ENCODE measurements at places on chromosomes 11 and 22.

GRCh38 chr11:102447193-102447592, 5.4 kb downstream of the TMEM123 start:
- no peak for DNase-seq

GRCh38 chr11:134126217-134126822, 57.4 kb downstream of the JAM3 start:
- no peak for DNase-seq

GRCh38 chr11:103659206-103659618, 377.2 kb upstream of the DDI1 start:
- DNase-seq, result no peak

DNA sequence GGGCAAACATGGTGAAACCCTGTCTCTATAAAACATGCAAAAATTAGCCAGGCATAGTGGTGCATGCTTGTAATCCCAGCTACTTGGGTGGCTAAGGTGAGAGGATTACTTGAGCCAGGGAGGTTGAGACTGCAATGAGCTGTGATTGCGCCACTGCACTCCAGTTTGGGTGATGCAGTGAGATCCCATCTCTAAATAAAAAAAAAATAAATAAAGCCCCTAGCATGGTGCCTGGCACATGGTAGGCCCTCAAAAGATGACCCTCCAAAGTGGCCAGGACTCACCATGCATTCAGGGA, 74.6 kb downstream of the PTPRJ start:
- no peak for DNase-seq

DNA sequence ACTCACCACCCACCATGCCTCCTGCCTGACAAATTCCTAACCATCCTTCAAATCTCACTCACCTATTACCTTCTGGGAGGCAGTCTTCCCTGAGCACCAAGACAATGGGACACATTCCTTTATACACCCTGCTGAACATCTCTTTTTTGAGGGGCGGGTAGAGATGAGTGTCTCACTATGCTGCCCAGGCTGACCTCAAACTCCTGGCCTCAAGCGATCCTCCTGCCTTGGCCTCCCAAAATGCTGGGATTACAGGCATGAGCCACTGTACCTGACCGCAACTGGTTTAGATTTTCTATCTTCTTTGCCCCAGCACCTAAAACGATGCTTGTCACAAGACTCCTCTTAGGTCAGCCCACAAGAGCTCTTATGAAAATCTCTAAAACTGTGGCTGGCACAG, 7.1 kb downstream of the TIMM10 start:
- no peak for DNase-seq

GRCh38 chr22:36386900-36387708, 663 bp downstream of the MYH9 start:
- no peak for DNase-seq

DNA sequence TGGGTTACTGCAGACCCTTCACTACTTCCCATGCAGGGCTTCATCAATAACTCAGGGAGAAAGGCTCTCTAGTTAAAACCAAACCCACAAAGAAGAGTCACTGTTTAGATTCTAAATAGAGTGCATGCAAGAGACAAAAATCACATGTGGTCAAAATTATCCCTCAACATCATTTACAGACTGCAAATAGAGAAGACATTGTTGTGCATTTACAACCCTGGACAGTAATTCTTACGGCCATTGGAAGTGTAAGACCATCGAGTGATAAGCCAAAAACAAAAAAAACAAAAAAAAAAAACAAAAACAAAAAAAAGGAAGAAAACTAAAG, 93.4 kb downstream of the RASSF10 start:
- no peak for DNase-seq

GRCh38 chr11:76302996-76303395, 77.9 kb downstream of the THAP12 start:
- DNase-seq, result no peak

DNA sequence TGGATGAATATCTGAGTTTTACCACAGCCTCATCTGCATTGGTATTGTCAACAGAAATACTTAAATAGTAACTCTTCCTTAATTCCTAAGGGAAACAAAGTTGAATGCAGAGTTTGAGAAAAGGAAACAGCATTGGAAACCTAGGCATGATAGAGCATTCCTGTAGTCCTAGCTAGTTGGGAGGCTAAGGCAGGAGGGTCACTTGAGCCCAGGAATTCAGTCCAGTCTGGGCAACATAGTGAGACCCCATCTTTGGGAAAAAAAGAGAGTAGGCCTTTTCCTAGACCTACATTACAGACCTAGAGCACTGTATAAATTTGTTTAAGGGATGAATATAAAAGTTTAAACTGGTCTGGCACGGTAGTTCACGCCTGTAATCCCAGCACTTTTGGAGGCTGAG, 13.4 kb downstream of the PAFAH1B2 start:
- DNase-seq, result no peak

- no peak for DNase-seq
Measured at GRCh38 chr22:28013611-28014010, 94.6 kb upstream of the PITPNB start.

DNA sequence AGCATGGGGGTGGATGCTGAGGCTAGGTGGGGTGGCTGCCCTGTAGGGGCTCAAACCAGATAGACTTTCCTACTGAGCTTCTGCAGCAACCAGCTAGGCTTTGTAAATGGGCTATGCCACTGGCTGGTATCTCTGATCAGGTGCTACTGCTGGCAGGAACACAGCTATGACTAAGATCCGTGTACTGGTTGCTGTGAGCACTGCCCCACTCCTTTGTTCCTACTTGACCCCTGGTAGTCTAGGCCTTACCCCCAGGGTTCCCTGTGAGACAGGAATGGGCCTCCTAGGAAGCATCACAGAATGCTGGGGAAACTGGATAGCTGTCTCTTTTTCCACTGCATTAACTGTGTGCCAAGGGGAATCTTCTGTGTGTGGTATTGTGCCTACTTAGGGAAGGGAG, 58.4 kb upstream of the GAB2 start:
- DNase-seq, result no peak

DNA sequence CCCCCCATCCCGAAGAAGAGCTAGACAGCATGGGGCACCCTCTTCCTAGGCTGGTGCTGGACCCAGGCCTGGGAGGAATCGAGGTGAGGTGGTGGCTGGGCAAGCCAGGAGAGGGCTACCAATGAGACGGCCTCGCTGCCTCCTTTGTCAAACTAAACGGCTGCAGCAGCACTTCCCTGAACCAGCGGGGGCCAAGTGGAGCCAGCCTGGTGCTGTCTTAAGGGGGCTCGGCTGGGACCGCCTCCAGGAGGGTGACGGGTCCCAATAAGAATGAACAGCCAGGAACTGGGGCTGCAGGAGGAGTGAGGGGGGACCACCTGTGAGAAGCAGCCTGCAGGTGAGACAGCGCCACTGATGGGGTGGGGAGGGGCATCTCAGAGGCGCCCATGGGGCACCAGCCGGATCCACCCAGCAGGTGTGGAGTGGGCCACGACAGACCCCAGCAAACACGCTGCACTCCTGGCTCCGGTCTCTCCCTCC, 17.1 kb downstream of the IFT27 start:
- no peak for DNase-seq

DNA sequence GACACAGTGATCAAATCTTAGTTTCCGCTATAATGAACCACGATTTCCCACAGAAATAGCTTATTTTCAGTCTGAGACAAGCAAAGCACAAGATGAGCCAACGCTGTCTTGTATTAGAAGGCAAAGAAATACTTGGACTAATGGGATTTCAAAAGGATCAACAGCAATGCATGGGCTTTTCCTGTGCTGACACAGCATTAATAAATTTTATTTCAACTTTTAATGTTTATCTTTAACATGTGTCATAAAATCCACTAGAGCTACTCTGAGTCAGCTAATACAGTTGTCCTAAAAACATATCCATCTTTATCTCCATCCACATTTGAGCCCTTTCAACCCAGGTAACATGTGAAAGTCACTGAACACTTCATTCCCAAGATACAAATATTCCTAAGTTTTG, 15.5 kb upstream of the SLC25A17 start:
- DNase-seq, result no peak

DNA sequence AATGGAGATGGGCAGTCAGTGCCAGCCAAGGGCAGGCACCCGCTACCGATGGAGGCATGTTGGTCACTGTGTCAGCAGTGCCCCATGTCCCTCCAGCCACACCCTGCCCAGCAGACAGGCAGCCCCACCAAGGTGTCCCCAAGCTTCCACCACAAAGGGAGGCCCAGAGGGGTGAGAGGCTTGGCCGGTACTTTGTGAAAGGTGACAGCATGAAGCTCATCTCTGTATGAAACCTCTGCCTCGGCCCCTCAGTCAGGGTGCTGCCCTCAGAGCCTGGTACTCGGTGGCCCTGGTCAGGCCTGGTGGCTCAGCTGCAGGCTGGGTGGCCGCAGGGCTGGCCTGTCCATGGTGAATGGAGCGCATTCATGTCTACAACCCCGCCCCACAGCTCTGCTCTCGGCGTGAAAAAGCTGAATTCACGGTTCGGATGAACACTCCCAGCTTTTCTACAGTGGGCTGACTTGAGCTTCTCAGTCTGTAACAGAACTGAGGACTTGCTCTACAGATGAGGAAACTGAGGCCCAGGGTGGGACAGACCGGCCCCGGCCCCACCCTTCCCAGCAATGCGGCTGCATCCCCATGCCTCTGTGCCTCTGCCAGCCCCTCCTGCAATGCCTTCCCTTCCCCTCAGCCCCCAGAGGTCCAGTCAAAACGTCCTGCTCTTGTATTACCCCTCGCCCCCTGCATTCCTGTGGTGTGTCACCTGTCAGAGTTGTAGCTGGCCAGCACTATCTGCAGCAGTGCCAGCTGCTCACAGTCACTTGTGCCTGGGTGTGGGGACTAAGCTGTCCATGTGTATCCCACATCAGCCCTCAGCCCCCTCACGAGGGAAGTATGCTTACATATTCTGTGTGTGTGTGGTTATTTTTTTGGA, 27.7 kb downstream of the RSPH14 start:
- DNase-seq, result no peak

GRCh38 chr22:20235389-20235991, 32.6 kb downstream of the RTN4R start:
- DNase-seq, result no peak

- no peak for DNase-seq
Measured at GRCh38 chr11:126992804-126993111, 7.8 kb downstream of the KIRREL3 start.

GRCh38 chr11:105732611-105733010, 122.7 kb downstream of the GRIA4 start:
- DNase-seq, result no peak

- no peak for DNase-seq
Measured at GRCh38 chr22:45478108-45478771, 24.4 kb upstream of the FBLN1 start.

GRCh38 chr11:22634897-22635629, 9.4 kb upstream of the FANCF start:
- DNase-seq, result no peak

DNA sequence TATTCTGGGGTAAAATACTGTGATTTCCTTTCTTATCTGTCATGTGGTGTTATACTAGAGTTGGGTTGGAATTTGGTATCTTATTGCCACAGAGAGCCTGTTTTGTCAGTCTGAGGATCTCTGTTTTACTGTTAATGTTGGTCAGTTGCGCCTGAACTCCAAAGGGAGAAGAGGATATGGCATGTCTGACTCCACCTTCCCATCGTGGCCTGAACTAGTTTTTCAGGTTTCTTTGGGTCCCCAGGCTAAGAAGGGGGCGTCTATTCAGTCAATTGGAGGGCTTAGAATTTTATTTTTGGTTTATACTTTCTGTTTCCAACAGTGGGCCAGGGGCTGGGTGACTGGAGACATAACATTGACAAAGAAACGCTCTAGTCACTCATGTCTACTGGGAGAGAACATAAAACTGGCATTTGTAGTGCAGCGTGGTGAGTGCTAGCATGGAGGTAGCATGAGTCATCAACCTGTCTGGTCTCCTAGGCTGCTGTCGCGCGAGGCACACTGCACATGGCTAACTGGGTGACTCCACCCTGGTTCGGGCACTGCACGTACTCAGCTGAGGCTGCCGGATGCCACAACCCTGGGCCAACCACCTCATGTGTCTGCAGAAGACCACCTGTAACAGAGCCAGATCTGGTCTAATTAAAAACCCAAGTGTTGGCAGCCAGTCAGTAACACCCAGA, 120.1 kb upstream of the OR9Q1 start:
- peak; percentile 8 for DNase-seq

GRCh38 chr11:83827940-83828554, 541.9 kb upstream of the CCDC90B start:
- DNase-seq, result no peak

DNA sequence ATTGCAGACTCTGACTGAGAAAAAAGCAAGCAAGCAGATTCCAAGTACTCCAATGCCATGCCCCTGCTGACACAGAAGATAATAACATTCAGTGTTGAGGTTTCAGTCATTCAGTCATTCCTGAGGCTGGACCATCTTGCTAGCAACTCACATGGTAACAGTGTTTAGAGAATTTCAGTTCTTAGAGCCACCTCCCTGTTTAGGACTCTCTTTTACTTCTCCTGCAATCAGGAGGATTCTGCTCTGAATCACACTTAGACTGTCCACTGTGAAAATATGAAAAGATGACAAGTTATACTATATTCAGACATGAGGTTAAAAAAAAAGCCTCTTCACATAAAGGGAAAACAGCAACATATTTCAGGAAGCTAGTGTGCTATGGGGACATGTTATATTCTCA, 183.9 kb upstream of the CTSC start:
- DNase-seq, result no peak

DNA sequence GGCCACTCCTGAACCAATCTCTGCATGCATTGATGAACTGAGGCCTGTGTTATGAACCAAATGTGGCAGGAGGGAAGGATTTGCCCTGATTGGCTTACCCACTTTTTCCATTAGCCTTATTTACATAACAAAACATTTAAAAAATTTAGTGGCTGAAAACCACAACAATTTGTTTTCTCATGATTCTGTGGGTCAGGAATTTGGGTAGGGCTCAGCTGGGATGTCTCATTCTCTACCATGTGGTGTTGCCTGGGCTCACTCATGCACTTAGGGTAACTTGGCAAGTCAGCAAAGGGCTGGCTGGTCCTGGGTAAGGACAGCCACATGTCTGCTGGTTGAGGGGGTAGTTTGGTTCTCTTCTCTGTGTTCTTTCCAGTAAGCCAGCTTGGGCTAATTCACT, 35.1 kb upstream of the CYP2R1 start:
- DNase-seq, result no peak

- DNase-seq, result no peak
Measured at GRCh38 chr11:131675121-131675888, 304.9 kb downstream of the NTM start.

DNA sequence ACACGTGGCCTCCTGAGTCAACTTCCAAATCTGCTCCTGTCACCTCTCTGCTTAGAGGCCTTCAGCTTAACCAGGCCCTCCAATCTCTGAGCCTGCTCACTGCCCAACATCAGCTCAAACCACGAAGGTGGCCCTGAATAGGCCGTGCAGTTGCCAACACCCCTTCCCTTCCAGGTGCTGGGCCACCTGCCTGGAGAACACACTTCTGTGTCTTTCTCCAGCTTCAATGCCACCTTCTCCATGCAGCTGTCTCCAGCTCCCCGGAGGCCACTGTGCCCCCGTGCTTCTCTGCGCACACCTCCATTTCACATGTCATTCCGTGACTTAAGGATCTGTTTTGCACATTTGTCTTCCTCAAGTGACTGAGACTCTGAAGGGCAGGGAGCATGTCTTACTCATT, 5.3 kb downstream of the RELA start:
- no peak for DNase-seq

All from activated T-cell treated with anti-CD3 and anti-CD28 coated beads for 4 hours (primary cell).